ENCODE measurements at places on chromosomes 16 and 17.

GRCh38 chr16:12881182-12881581 is 20.2 kb upstream of the SHISA9 start:
- no peak for DNase-seq

- DNase-seq = no peak
Measured at GRCh38 chr17:39364236-39365025, 37.0 kb downstream of the FBXL20 start.

DNA sequence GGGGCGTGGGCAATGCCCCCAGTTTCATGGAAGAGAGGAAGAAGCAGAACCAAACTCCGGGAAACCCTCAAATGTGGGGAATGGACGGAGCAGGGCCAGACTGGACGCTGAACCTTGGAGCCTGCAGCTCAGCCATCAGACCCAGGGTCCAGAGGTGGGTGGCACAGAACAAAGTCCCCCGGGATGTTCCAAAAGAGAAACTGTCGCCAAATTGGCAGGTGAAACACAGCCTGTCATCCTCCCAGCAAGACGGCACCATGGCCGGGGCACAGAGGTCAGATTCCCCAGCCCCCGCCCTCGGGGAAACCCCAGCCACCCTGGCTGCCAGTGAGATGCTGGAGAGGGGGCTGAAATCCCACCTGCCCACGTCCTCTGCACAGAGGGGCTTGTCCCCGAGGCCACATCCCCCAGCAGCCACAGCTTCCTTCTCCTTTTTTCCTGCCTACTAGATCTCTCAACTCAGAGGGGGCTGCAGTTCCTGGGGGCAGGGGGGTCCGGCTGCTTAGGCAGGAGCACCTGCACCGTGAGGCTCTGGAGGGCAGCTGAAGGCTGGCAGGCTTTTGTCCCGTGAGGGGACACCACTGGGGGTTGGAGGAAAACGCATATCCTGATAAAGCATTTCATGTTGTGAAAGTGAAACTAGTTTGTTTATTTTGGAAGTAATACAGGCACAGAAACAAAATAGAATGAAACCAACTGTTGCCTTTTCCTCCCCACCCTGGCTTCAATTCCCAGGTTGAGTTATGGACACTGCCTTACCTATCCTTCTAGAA is 1.2 kb upstream of the SECTM1 start:
- DNase-seq = no peak

DNA sequence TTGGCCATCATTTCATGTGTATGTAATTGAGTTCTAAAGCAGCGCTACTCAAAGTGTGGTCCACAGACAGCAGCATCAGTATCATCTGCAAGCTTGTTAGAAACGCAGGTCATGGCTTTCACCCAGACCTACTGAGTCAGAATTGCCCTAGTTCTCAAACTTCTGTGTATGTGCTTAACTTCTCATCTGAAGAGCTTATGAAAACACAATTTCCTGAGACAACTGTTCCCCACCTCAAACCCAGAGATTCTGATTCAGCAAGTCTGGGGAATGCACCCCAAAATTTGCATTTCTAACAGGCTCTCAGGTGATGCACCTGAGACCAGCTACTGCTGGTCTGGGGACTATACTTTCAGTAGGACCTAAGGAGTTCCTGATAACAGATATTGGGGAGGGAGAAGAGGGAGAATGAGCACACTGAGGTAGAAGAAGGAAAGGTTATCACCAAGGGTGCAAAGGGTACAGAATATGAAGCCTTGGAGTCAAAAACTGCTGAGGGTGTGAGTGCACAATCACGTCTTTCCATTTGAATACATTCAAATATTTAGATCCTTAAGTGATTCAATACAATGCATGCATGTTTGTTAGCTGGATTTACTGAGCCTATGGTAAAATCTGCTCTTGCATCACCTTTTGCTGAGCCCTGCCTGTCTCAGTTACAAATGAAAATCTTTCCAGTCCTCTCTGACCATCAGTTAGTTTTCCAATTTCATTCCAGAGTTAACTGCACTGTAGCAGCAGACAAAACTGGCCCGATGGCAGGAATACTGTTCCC is 29.2 kb upstream of the SKAP1 start:
- no peak for DNase-seq

GRCh38 chr16:57600048-57600835 is 28.2 kb upstream of the ADGRG1 start:
- DNase-seq = no peak

DNA sequence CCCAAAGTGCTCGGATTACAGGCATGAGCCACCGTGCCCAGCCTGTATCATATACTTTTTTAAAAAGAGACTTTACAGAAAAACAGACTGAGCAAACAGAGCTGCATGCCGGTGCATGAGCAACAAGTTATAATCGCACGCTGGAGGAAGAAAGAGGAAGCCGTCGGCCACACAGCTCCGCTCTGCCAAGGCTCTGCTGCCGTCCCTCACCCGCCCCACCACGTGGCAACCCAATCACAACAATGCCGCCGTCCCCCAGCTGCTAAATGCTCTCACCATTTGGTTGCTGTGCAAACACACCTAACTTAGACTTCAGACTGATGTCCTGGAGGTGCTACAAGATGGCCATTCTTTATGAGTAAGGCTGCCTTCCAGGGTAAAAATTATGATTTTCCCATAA is 83.5 kb downstream of the ADCY9 start:
- no peak for DNase-seq

DNA sequence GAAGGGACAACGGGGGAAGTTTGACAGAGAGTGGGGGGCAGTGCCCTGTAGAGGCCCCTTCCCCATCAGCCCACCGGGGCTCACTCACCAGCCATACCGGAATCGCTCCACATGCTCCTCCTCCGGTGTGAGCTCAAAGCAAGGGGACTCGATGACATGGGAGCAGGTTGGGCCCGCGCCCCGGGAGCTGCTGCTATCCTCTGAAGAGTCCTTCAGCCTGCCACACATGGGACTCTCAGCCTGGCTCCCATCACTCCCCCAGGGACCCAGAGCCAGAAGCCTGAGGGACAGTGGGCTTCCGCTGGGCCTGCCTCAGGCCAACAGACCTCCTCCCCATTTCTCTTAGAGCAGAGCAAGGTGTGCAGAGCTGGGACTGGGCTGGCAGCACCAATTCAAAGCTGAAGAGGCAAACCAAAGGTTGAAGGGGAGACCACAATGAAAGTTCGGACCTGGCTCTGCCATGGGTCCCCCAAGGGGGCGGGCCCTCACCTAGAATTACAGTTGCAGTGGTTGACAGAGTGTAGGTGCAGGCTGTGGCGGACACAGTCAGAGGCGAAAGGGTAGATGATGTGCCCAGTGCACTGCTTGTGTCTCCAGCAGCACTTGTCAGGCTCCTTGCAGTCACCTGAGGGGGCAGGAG is 7.3 kb downstream of the PROCA1 start:
- DNase-seq = no peak

- DNase-seq = no peak
Measured at GRCh38 chr17:78719630-78720298, 62.3 kb downstream of the CYTH1 start.

- DNase-seq = no peak
Measured at GRCh38 chr16:56302506-56302905, 111.2 kb downstream of the GNAO1 start.

DNA sequence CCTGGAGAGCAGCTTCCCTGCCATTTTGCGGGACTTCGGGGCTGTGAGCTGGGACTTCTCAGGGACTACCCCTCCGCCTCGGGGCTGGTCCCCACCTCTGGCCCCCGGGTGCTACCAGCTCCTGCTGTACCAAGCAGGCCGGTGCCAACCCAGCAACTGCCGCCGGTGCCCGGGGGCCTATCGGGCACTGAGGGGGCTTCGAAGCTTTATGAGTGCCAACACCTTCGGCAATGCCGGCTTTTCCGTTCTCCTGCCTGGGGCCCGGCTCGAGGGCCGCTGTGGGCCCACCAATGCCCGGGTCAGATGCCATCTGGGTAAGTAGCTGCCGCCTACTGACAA is 1.3 kb downstream of the ASPHD1 start:
- no peak for DNase-seq

DNA sequence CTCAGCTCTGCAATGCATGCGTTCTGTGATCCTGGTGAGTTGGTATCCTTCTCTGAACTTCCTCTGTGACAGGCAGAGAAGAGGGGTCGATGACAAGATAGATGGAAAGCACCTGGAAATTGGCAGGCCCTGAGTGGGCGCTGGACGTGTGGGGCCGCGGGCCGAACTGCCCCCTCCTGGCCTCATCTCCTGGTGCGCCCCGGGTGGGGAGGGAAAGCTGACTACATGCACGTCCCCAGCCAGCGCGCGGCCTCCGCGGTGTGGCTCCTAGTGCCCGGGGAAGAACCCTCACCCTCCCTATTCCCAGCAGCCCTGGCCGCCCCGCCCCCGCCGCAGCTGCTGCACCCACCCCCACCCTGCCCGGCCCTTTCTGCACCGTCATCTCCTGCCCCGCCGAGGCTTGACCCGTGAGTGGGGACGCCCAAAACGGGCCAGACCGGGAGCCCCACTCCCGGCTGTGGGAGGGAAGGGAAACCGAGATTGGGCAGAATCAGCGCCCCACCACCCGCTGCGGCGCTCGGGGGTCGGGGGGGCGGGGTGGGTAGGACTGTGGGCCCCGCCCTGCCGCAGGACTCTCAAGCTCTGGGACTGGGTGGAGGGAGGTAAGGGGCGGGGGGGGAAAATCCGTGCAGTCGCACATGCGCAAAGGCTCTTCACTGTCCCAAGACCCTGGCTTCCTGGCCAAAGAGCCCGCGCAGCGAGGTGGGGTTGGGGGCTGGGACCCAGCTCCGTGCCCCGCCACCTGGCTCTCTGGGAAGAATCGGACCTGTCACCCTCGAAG is at the start of gene NOL3:
NOL3 (plus strand) TSS at position 371 of the 781 bp plus-strand sequence.
- no peak for DNase-seq

DNA sequence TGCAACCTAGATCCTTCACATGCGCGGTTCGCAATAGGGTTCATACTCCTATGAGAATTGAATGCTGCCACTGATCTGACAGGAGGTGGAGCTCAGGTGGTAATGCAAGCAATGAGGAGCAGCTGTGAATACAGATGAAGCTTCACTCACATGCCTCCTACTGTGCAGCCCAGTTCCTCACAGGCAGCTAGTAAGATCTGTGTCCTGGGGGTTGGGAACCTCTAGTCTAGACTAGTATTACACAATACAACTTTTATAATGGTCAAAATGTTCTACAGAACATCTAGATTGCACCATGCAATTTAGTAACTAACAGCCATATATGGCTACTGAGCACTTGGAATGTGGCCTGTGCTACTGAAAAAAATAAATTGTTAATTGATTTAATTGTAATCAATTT is 26.7 kb downstream of the ABCA5 start:
- no peak for DNase-seq

- no peak for DNase-seq
Measured at GRCh38 chr16:27618606-27619327, 68.8 kb downstream of the KATNIP start.

GRCh38 chr16:11133344-11133943 is 122.6 kb downstream of the SOCS1 start:
- DNase-seq = no peak

DNA sequence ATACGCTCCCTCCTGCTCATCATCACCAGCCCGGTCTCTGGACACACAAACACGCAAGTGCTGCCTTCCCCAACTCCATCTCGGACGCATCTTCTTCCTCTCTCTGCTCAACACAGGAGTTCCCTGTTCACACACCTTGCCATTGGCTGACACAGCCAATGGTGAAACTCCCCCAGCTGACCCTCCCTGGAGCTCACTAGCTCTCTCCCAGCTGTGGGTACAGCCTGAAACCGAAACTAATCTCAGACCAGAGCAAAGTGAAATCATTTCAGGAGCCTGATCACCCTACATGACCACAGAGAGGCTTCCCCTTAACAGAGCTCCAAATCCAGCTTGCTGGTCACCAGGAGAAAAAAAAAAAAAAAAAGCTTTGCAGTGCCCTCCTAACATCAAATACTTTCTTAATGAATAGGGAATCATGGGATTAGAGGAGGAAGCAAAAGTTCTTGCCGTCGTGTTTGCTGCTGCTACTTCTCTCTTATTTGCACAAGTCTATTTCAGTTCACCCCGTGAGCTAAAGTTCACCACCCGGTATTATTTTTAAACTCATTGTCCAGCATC is 8.3 kb downstream of the CUEDC1 start:
- no peak for DNase-seq

DNA sequence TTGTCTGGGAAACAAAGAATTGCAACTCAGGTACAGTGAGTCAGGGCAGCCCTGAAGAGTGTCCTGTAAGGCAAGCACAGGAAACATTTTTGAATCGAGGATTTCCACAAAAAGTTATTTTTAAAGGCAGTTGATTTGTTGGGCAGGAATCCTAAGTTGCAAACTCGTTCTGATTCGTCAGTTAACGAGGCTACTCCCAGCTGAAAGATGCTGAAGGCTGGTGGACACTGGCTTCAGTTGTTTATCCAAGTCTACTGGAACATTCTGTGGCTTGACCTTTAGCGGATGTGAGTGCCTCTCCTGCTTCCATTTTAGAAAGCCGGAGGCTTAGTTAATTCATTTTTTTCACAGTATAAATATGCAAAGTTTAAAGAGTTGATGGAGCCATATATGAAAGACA is 84.2 kb downstream of the KCNJ12 start:
- no peak for DNase-seq

GRCh38 chr17:57858838-57859237 is 9.0 kb upstream of the MRPS23 start:
- DNase-seq = no peak

DNA sequence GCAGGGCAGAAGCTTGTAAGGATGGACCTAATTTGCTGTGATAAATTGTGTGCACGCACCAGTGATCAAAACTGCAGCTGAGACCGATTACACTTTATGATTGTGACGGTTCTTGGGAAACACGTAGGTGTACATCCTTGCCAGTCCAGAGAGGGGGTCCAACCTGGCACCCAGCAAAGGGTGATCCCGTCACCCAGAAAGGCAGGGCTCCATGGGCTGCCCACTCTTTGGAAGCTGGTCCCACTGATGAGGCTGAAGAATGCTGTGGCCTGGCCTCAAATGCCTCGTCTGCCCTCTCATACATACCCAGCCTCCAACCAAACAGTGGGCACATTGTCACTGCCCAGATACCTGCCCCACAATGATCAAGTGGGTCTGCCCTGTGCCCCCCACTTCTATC is 132.0 kb downstream of the C16orf78 start:
- DNase-seq = no peak

DNA sequence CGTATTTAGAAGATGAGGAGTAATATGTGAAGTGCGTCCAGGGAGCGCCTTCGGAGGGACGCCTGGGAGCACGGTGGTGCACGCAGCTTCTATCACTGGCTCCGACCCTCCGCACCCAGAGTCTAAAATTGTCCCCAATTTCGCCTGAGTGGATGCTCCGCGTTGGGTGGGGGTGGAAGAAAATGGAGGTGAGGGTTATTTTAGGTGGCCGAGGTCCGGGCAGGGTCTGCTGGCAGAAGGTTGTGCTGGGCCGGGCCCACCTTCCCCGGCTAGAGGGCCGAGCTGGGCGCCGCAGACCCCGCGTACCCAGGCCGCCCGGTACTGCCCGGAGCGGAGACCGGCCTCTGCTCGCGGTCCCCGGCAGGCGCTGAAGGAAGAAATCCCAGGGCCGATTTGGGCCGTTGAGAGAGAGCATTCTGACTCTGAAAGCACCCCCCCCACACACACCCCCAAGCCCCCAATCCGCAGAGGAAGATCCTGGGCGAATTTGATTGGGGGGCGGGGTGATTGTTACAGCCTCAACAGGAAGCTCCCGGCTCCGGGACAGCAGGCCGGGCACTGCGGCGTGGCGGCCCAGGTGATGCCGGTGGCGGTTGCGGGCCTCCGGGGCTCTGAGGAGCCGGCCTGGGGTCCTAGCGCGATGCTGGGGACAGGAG is 3.0 kb downstream of the BAHCC1 start:
- DNase-seq = no peak
